HCT116 (cell line): ENCODE measurements at places on chromosomes 16 and 17.

DNA sequence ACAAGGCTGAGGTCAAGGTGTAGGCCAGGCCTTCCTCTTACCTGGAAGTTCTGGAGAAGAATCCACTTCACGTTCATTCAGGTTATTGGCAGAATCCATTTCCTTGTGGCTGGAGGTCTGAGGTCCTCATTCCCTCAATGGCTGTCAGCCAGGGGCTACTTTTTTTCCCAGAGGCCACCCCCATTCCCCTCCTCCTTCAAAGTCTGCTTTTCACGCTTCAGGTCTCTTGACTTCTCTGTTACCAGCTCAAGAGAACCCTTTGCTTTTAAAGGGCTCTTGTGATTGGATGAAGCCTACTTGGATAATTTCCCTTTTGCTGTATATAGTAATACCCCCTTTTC lies 55.1 kb upstream of the LGALS9 start:
- no peak for DNase-seq

GRCh38 chr16:78609402-78610274 lies 510.2 kb downstream of the WWOX start:
- DNase-seq: no peak

DNA sequence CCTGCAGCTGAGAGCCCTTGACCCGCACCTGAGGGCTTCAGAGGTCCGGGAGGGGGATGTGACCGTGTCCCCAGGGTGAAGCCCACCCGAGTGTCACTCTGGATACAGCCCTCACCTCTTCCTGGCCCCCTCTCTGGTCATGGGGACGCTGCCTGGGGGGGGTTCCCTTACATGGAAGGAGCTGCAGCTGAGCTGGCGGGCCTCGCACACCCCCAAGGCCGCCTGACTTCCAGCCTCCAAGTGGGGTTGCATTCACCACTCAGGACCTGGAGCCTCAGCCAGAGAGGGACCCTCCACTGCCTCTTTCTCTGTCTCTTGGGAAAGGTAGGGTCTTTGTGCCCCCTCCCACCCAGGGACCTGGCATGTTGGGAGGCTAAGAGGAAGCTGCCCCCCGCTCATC lies 284.6 kb downstream of the SEC14L1 start:
- no peak for DNase-seq

DNA sequence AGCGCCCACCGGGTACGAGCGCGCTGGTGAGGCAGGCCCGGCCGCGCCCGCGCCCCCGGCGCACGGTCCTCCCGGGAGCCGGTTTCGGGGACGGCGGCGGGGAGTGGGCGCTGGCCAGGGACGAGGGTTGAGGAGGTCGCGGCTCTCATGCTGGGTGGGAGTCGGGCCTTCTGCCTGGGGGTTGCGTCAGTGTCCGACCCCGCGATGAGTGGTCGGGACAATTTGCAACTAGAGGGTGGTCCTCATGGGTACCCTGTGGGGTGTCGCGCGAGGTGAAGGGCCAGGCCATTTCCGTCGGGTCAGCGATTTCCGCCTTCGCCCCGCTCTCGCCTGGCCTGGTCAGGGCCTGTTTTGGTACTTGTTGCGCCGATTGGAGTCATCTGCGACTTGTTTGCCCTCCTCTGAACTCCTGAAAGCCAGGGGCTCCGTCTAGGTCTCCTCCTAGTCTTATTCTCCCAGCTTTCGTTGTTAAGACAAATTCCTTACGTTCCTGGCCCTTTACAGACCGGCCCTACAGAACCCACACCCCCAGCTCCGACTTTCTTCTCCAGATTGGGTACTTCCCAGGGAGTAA lies 14.9 kb downstream of the NAA60 start:
- no peak for DNase-seq

DNA sequence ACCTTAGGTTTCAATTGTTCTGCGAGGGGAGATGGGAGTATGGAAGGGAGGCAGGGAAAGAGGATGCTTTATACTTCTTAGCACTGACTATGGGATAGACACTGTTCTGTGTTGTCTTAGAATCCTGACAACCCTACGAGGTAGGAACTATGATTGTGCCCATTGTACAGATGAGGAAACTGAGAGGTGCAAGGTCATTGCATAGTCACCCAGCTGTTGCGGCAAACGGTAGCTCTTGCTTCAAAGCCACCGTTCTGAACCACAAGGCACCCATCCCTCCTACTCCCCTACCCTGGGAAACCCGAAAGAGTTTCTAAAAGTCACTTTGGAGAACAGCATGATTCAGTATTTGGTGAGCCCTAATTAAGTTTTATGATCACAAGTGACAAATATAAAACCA lies 7.5 kb downstream of the CCDC40 start:
- no peak for DNase-seq

GRCh38 chr16:85583491-85584181 lies 29.5 kb upstream of the GSE1 start:
- no peak for DNase-seq
